ENCODE measurements at places on chromosomes 2 and 18.

GRCh38 chr2:149314687-149315086, 15.7 kb upstream of the LYPD6 start:
- no peak for DNase-seq

- DNase-seq: no peak
These were observed 48.7 kb downstream of the FMNL2 start for GRCh38 chr2:152383702-152384101.

DNA sequence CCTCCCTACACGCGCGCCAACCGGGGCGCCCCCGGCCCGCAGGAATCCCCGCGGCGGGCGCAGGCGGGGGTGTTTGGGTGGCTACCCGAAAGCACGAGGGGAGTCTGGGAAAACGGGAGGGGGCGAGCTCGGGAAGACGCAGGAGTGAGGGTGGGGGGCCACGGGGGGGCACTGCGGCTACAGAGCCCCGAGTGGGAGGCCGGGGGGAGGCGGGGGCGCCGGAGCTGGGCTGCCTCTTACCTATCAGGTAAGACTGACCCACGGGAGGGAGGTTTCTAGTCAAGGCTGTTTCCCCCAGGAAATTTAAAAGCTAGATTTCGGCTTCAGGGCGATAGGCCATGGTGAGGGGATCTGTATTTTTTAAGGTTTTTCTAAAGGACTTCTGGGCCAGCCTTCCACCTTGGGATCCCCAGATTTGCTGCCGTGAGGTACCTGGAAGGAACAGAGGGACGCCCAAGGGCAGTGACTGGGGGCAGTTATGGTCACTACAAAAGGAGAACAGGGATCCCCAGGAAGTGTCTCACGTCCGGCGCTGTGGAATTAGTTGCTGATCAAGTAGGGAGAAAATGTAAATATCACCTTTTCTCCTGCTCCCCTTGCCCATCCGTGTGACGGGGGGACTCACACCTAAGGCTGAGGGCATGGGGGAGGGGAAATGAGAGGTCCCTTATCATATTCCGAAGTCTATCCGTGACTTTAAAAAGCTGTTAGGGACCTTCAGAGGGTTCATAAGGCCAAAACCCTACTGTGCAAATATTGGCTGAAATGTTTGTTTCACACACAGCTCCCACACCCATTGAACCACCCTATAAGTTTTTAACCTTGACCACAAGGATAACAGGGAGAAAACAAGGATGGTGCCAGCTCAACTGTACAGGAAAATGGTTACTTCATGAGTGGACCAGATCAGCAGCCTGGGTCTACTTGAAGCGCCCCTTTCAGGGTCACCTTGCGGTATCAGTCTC, 638 bp upstream of the IRS1 start:
- no peak for DNase-seq

GRCh38 chr2:71788186-71788525, 334.8 kb downstream of the DYSF start:
- DNase-seq: no peak

DNA sequence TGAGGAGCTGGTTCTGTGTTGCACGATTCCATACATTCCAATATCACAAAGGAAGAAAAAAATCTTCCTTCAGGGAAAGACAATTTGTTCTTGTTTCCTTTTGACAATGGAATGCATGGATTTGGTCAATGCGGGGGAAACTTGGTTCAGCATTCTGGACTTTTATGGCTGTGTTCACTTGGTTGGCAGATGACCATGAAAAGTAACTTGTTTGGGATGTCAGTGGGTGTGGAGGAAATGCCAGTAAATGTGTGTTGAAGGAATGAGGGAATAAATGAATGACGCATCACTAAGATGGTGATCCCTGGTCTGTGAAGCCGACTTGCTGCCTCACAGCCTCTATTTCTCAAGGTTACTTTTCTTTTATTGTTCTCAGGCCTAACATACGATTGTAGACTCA, 53.7 kb downstream of the THUMPD2 start:
- DNase-seq: no peak

DNA sequence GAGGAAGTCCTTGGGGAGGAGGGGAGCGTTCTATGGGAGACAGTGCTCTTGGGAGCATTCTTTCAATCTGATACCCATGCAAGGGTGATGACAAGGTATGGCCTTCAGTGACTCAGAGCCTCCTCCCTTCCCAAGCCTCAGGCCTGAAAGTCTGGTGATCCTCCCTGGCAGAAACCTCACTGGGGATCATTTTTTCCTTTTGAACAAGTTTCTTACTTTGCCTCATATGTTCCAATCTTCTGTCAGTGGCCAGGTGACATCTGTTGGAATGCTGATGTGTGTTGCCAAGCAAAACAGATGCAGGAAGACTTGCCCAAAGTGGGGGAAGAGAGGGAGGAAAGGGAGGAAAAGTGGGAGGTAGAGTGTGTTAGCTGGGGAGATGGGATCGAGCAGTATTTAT, 224.8 kb downstream of the NEDD4L start:
- no peak for DNase-seq

- DNase-seq: no peak
These were observed 401.9 kb downstream of the HRH4 start for GRCh38 chr18:24862201-24862816.
